ENCODE measurements at places on chromosomes 11 and 22.

- no peak for DNase-seq
Measured at GRCh38 chr22:37163575-37164504, 14.1 kb upstream of the IL2RB start.

GRCh38 chr11:112085822-112086421 lies 634 bp downstream of the TIMM8B start:
- peak; percentile 0 for DNase-seq

GRCh38 chr11:69194396-69194795 lies 38.7 kb downstream of the SMIM38 start:
- DNase-seq: no peak

DNA sequence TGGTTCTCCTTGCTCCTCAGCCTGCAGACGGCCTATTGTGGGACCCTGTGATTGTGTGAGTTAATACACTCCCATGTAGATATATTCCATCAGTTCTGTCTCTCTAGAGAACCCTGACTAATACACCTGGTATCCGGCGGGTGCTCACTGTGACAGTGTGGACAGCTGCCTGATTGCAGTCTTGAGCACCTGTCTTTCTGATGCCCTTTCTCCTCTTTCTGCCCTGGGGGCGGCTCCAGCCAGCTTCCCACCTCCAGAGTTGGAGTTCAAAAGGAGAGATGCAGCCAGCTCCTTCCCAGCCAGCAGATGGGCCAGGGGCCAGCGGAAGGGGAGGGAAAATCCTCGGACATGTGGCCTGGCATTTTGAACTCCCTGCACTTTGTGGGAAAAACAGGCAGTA lies 15.0 kb downstream of the SMIM38 start:
- no peak for DNase-seq

Data from Calu3 (cell line).